ENCODE measurements at places on chromosomes 3 and 15. TPM values are rescaled to one million over a fixed set of nuclear protein-coding genes. Genes with fewer than 3 reads are reported as not detected.

DNA sequence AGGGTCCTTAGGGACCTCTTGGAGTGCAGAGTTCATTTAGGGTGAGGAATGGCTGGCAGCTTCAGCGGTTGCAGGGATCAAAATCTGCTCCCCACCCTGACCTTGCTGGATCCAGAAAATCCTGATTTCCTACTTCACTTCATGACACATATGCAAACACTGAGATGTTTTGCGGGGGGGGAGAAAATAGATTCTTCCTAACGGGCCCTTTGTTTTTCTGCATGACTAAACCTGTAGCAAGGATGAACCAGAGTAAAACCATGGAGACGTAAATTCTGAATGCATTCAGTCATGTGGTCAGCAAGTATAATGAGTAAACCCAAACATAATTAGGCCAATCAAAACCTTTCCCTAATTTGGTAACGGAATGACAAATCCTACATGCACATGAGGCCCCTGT, 20.0 kb upstream of the RBP1 start:
- no peak for DNase-seq

- DNase-seq: no peak
Measured at GRCh38 chr3:178259703-178260102, 276.5 kb upstream of the KCNMB2 start.

GRCh38 chr3:153972862-153973261, 148.3 kb upstream of the ARHGEF26 start:
- no peak for DNase-seq

GRCh38 chr3:182105875-182106274, 394.1 kb downstream of the SOX2 start:
- no peak for DNase-seq

- DNase-seq: no peak
Measured at GRCh38 chr3:114502204-114502603, 208.4 kb downstream of the TIGIT start.

DNA sequence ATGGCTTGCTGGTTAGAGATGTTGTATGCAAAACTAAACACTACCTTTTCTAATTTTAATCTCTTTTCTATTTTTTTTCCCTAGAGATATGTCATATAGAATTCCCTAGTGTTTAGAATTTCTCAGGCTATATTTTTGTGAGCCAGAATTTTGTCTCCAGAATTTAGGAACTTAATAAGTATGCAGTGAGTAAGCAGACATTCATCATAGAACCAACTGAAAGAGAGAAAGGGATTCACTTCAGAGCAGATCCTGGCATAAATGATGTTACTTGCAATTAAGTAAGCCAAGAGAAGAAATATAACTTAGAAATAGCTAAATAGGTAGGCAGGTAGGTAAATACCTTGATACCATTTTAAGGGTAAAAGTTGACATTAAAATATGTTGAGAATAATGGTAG, 288.9 kb downstream of the ZNF385D start:
- no peak for DNase-seq

The RBP2 gene
- not detected for total RNA-seq

The DNAJC19 gene
- 416 TPM for total RNA-seq

All from MG63 (cell line).